ENCODE measurements at places on chromosomes 7 and 10.

DNA sequence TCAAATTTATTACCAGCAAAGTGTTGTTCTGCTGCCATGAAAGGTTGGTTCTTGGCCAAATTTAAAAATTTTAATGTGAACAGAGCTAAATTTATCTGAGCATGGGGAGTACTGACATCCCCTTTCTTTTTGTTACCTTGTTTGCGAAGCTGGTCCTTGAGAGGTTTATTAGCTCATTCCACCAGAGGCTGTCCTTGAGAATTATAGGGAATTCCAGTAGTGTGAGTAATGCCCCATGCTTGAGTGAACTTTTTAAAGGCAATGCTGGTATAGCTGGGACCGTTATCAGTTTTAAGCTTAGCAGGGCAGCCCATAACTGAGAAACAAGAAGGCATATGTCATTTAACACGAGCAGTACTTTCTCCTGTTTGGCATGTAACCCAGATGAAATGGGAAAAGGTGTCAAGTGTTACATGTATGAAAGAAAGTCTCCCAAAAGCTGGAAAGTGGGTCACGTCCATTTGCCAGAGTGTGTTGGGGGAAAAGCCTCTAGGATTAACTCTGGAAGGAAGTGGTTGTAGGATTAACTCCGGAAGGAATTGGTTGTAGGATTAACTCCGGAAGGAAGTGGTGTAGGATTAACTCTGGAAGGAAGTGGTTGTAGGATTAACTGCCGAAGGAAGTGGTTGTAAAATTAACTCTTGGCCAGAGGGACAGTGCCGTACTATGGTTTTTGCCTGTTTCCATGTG lies 37.3 kb upstream of the AKR1C2 start:
- DNase-seq = peak; percentile 26

DNA sequence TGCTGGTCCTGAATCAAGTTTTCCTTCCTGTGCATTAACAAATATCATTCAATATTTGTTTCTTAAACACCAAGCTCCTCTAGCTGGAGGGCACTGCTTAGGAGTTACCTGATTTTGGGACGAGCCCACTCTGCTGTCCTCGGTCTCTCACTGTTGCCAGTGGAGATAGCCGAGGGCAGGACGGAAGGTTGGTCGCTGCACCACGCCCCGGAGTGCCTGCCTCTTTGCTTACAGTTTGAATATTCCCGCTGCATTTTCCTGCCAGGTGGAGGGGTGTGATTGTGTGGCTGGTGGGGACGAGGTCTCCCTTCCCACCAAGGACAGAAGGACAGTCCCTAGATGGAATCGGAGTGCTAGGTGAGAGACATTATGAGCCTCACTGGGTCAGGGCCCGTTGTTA lies 201.5 kb downstream of the DNAJB6 start:
- no peak for DNase-seq

DNA sequence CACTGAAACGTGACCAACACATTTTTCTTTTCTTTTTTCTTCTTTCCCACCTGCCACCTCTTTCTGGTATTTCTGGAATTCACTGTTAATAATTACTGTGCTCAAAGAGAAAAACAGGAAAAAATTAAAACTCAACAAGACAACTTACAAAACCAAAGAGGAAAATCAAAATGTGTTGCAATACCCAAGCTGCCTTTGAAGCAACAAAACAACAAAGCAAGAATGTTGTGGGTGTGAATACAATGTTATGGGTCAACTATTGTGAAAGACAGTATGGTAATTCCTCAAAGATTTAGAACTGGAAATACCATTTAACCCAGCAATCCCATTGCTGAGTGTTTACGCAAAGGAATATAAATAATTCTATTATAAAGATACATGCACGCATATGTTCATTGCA lies 415.1 kb downstream of the GFRA1 start:
- DNase-seq = no peak

- DNase-seq = no peak
Measured at GRCh38 chr7:4009211-4010060, 672.7 kb upstream of the FOXK1 start.

- peak; percentile 76 for DNase-seq
Measured at GRCh38 chr7:107948645-107949442, 54.1 kb downstream of the LAMB1 start.

- DNase-seq = peak; percentile 89
Measured at GRCh38 chr10:72173619-72174296, 42.1 kb upstream of the ANAPC16 start.

- no peak for DNase-seq
Measured at GRCh38 chr10:98374217-98374985, 40.6 kb downstream of the PYROXD2 start.

- no peak for DNase-seq
Measured at GRCh38 chr10:61779276-61779675, 116.5 kb downstream of the CABCOCO1 start.

GRCh38 chr10:73413108-73413527 lies 740 bp downstream of the ANXA7 start:
- peak; percentile 80 for DNase-seq

DNA sequence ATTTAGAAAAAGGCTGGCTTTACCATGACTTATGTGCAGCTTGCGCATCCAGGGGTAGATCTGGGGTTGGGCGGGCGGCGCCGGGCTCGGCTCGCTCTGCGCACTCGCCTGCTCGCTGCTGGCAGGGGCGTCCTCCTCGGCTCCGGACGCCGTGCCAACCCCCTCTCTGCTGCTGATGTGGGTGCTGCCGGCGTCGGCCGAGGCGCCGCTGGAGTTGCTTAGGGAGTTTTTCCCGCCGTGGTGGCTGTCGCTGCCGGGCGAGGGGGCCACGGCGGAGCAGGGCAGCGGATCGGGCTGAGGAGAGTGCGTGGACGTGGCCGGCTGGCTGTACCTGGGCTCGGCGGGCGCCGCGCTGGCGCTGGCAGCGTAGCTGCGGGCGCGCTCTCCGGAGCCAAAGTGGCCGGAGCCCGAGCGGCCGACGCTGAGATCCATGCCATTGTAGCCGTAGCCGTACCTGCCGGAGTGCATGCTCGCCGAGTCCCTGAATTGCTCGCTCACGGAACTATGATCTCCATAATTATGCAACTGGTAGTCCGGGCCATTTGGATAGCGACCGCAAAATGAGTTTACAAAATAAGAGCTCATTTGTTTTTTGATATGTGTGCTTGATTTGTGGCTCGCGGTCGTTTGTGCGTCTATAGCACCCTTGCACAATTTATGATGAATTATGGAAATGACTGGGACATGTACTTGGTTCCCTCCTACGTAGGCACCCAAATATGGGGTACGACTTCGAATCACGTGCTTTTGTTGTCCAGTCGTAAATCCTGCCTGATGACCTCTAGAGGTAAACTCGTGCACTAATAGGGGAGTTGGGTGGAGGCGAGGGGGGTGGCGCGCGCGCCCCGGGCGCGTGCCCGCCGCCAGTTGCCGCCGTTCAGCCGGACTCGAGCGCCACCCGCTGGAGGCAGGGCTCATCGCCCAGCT lies at the start of gene HOXA5:
Gene HOXA5, minus strand, starts transcription at position 659 of the 927 bp plus-strand sequence. Its CDS starts 74 bp downstream, at position 585.
- DNase-seq = peak; percentile 96
